ENCODE measurements at places on chromosomes 11 and 22.

- DNase-seq, result no peak
Observed at GRCh38 chr11:116037861-116038260, 533.6 kb upstream of the CADM1 start.

- no peak for DNase-seq
Observed at GRCh38 chr11:86696004-86696403, 23.6 kb upstream of the ME3 start.

DNA sequence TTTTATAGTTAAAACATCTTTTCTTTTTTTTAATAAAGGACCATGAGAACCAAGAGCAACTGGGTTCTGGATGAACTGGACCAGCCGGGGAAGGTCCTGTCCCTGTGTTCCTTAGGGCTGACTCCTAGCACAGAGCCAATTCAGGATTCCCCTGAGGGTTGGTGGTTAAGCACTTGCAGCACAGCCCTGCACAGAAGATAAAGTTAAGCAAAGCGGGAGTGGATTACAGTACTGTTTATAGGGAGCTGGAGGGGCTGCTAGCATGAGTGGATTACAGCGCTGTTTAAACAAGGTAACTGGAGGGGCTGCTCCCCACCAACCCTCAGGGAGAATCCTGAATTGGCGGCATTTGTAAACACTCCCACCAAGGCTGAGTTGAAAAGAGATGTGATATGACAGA, 90.6 kb downstream of the CELSR1 start:
- DNase-seq, result no peak

GRCh38 chr11:117096201-117096991, 1.8 kb downstream of the SIK3 start:
- DNase-seq, result peak; percentile 55

GRCh38 chr22:37457093-37457893, 28.9 kb downstream of the MFNG start:
- DNase-seq, result peak; percentile 67

GRCh38 chr11:4467811-4468606, 14.4 kb upstream of the OR52K1 start:
- no peak for DNase-seq

- DNase-seq, result peak; percentile 99
Observed at GRCh38 chr22:26585104-26585790, 4.7 kb downstream of the TPST2 start.

DNA sequence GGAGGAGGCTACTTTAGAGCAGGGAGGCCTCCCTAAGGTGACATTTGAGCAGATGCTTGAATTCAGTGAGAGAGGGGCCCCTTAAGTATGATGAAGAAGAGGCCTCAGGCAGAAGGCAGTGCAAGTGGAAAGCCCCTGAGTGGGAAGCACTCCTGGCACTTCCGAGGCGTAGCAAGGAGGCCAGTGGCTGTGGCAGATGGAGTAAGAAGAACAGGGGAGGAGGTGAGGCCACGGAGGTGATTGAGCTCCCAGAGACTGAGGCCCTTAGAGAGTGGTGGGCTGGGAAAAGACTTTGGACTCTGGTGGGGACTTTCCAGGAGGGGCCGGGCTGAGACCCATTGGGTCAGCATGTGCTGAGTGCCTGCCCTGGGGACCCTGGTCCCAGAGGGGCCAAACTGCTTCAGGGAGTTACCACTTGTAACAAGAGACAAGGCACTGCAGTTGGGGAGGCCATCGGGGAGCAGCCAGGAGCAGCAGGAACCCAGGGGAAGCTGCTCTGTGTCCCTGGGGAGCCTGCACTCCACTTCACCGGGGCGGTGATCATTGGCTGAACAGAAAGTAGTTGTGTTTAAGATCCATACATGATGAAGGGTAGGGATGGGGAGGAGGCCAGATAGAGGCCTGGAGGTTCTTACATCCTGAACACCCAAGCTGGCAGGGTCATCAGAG, 2.5 kb upstream of the CENPM start:
- DNase-seq, result no peak

DNA sequence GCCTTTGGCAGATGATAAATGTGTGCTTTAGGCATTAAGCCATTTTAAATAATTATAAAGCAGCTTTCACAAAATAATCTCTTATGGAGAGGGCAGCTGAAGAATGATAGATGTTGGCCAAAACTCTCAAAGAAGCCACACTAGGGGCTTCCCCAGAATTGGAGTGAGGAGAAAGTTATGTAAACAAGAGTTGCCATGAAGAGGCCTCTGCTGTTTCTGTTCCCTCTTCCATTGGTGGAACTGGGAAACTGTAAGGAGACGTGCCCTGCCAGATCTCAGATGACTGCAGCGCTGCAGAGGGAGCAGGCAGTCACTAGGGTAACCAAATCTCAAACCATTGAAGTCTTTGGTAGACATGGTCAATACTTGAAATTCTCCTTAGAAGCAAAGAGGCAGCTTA, 19.4 kb upstream of the APLP2 start:
- no peak for DNase-seq

DNA sequence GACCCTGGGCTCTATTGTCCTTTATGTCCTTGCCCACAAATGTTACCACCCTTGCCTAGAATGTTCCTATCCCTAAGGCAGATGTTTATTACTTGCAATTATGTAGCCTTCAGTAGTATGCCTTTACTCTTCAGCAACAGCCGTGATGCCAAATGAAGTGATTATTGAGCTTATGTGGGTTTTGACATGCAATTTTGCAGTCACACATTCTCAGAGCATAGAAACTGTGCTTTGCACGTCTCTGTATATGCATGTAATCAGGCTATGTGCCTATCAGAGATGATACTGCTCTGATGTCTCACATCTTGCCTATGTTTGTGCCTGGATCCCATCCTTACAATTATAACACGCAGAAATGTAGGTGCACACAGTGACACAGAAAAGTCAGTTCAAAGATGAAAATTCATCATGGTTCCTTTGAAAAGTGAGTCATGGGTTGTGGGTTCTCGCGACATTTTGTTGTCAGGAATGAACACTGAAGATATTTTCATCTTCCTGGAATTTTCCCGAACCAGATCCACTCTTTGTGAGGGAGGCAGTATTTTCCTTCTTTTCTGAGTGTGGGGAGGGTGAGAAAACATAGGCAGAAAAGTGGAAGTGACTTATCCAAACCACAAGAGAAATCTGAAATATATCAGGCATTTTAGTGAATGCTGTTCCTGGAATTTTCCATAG, 81.1 kb downstream of the BMAL1 start:
- DNase-seq, result no peak

GRCh38 chr11:86442420-86442819, 67.7 kb downstream of the CCDC81 start:
- DNase-seq, result no peak

- peak; percentile 73 for DNase-seq
Observed at GRCh38 chr11:45997599-45997998, 75.1 kb downstream of the LARGE2 start.

DNA sequence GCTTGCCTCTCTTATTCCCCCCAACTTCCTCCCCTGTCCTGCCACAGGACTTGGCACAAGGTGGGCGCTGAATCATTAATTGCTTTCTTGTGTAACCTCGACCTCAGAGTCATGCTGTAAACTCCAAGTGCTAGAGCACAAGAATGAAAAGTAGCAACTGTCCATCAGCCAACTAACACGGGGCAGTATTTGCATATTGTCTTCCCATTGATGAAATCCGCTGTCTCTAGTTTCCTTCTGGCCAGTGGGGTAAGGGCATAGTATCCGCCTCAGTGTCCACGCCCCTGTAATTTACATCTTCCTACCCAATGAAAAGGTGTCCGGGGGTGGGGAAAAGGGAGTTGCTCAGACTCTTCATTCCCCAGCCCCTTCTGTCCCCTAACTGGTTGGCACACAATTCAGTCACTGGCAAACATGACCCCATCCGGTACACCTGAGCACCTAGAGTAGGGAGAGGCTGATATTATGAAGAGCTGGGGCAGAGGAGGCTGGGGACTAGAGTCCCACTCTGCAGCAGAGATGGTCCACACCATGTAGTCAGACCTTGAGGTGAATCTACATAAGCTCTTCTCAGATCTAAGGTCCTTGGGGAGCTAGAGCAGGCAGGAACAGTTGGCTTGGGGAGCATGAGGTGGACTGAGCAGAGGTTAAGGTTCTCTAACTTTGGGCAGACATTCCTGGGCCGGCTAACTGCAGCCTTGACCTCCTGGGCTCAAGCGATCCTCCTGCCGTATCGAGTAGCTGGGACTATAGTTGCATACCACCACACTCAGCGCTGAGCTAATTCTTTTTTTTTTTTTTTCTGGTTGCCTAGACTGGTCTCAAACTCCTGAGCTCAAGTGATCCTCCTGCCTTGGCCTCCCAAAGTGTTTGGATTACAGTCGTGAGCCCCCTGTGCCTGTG, 6.8 kb upstream of the GGA1 start:
- peak; percentile 7 for DNase-seq

DNA sequence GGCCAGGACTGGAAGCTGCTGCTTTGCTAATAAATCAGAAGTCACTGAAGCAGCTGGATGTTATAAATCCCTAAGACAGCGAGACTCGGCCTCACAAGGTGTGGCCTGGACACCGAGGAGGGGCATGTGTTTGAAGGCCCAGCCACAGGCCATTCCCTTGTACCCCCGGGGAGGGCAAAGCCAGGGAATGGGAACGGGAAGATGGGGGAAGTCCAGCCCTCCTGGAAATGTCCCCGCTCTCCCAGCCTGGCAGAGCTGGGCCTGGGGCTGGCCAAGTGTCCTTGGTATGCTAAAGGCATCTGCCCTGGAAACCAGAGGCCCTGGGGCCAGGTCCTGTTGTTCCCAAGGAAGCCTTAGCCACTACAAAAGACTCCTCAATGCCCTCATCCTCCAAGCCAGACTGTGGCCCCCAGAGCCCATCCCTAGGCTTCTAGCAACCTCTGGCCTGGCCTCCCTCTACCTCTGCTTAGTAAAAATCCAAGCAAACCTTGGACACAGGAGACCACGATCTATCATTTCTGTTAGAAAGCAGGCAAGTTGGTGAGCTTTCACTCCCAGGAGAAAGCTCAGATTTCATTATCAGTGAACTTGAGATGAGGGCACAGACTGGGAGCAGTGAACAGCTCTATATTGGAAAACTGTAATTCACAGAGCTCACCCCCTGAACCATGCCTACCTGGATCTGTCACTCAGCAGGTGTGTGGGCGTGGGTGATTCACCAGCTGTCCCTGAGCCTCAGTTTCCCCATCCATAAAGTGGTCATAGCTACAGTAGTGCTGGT, 11.0 kb downstream of the CHST1 start:
- DNase-seq, result no peak

- no peak for DNase-seq
Observed at GRCh38 chr11:85809191-85809590, 1.8 kb downstream of the SYTL2 start.

- DNase-seq, result no peak
Observed at GRCh38 chr11:95344932-95345642, 114.1 kb upstream of the SESN3 start.

DNA sequence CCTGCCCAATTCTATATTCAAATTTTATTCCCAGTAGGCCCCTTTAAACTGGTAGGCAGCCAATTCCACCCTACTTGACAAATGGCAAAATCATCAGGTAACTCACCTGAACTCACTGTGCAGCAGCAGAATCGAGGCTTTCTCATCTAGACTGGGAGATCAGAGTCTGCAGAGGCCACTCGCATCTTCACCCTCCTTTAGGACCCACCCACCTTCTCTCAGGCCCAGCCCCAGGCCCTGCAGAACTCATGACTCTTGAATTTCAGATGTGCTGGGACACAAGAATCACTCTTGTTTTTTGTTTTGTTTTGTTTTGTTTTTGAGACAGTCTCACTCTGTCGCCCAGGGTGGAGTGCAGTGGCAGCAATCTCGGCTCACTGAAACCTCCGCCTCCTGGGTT, 38.8 kb downstream of the MICAL3 start:
- no peak for DNase-seq

GRCh38 chr11:45739866-45740265, 65.1 kb upstream of the SLC35C1 start:
- DNase-seq, result no peak

DNA sequence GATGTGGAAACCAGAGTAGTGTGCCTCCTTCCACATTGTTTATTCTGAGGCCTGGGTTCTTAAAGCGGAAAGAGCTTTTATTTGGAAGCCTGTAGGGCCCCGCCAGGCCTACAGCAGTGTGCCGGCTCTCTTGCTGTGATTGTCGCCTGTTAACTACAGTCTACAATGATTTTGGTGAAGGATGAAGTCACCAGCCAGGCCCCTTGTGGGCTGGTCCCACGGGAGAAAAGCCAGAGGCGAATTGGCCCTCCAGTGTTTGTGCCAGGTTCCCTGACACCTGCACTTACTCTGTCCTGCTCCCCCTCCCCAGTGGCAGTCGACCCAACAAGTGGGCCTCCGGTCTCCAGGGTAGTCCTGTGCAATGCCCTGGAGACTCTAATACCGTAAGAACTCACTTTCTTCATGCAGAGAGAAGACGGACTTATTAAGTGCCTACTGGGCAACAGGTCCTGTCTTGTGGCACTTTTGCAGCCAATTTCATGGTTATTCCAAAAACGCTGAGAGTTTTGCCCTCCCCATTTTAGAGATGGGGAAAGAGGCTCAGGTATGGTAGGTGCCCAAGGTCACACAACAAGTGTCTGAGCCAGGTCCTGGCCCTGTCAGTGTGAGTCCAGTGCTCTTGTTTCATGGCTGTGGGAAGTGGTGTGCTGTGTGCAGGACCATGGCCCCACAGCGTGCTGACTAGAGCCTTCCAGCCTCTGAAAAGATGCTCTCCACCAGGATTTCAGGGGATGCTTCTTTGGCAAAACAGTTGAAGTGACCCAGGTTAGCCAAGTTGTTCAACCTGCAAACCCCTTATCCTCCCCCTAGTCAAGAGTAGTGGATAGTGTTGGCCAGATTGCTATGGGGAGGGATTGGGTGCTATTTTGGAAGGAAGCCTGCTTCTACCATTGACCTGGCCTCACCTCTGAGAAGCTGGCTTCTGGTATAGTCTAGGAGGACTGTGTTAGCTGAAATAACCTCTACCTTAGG, 1.4 kb downstream of the MICAL2 start:
- DNase-seq, result no peak

DNA sequence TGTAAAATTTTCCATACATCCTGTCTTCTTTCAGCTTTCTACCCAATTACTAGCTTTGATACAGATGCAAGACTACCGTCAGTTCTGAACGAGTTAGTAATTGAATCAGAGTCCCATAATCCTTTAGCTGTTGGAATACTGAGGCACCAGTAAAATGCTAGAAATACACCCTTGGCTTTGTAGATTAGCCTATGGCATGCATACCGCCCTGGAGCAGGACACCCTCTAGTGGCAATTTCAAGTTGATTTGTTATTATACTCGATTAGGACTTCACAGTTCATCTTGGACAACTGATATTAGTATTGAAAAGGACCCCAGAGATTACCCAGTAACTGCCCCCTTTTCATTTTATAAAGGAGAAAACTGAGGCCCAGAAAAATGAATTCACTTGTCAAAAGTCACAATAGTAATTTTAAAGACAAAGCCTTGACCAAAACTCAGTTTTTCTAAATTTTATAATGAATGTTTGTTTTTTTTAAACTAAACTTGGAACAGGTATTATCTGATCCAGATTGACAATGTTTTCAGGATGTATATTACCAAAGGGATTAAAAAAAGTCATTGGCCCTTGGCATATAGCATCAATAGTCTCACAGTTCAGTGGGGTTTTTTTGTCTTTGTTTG, 72.6 kb downstream of the HIPK3 start:
- peak; percentile 81 for DNase-seq

DNA sequence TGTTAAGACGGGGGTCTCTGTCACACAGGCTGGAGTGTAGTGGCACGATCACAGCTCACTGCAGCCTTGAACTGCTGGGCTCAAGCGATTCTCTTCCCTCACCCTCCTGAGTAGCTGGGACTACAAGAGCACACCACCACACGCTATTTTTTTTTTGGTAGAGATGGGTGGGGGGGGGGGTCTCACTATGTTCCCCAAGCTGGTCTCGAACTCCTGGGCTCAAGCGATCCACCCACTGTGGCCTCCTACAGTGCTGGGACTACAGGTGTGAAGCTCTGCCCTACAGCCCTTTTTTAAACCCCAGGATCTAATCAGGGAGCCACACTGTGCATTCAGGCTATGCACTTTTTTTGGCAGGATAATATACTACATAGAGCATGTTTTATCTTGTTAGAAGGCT, 1.4 kb upstream of the DHCR7 start:
- DNase-seq, result peak; percentile 47
